ENCODE measurements at places on chromosomes 12 and 14.

- no peak for DNase-seq
These were observed 15.1 kb upstream of the SLC38A2 start for GRCh38 chr12:46387670-46388069.

DNA sequence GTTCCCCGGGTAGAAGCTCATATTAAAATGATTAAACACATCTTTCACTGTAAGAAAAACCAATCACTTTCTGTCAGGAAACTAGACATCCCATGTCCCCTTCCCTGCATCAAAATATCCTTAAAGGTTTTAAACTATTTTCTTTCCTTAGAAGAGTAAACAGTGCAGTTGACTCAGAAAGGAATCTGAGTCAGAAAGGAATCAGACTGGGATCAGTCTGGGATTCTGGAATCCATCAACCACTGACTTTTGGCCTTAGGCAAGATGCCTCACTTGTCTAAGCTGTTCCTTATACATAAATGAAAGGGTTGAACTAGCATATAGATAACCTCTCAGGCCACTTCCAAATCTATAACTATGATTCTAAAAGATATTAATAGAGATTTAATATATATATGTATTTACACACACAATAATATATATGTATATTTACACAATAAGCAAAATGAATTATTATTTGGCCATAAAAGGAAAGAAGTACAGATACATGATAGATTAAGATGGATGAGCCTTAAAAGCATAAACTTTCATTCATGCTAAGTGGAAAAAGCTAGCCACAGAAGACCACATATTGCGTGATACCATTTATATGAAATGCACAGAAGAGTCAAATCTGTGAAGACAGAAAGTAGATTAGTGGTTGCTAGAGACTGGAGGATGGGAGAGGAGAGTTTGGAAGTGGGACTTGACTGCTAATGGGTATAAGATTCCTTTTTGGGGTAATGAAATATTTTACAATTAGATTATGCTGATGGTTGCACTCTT is 114.4 kb downstream of the SLC38A1 start:
- peak; percentile 30 for DNase-seq

DNA sequence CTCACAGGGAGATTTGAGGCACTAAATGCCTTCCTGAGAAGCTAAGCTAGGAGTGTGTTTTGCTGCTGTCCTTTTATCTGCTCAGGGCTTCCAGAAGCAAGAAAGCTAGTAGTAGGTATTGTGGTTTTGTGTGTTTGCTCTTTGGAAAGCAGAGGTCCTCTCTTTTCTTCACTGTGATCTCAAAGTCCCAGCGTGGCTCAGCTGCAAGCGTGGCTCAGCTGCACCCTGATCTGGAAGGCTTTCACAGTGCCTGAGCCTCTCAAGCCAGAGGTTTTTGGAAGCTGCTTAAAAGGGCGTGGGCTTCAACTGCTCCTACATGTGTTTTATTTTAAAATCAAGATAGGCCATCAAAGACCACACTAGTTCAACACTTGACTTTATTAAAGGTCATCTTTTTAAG is 337.4 kb upstream of the RGS6 start:
- no peak for DNase-seq

DNA sequence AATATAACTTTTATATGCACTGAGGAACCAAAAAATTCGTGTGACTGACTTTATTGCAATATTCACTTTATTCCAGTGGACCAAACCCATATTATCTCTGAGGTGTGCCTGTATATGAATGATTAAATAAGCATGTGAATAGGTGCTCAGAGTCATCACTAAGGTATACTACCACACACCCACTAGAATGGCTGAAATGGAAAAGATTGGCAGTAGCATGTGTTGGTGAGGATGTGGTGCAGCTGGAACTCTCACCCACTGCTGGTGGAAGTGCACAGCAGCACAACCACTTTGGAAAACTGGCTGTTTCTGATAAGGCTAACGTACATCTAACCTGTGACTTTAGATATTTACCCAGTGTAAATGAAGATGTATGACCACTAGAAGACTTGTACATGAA is 36.8 kb downstream of the GOLGA5 start:
- DNase-seq, result no peak

GRCh38 chr12:109421355-109422087 is 55.6 kb downstream of the KCTD10 start:
- no peak for DNase-seq

- DNase-seq, result no peak
These were observed 4.4 kb downstream of the GPR84 start for GRCh38 chr12:54359762-54360351.

DNA sequence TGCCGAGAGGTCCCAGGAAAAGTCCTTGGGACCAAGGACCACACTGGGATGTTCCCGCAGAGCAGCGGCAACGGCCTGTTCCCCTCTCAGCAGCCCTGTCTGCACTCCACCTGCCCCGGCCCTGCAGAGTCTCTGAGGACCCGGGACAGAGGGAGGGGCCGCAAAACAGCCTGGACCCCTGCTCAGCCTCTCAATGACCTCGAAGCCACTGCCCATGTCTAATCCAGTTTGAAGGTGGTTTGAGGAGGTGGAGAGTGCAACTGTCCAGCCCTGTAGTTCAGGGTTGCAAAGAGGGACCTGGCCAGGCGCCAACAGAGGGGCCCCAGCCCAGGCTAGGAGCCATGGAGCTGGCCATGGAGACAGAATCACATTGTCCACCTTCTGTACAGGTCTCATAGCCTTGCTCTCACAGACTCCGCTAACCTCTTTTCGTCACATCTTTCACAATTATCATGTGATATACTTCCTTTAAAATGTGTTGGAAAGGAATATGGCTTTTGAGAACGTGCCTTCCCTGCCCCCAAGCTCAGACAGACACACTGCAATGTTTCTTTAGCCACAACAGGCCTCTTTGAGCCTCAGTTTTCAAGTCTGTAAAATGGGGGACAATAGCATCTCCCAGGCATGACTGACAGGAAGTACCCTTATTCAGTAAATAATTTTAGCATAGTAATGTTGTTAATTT is 49.3 kb downstream of the ACTN1 start:
- no peak for DNase-seq

DNA sequence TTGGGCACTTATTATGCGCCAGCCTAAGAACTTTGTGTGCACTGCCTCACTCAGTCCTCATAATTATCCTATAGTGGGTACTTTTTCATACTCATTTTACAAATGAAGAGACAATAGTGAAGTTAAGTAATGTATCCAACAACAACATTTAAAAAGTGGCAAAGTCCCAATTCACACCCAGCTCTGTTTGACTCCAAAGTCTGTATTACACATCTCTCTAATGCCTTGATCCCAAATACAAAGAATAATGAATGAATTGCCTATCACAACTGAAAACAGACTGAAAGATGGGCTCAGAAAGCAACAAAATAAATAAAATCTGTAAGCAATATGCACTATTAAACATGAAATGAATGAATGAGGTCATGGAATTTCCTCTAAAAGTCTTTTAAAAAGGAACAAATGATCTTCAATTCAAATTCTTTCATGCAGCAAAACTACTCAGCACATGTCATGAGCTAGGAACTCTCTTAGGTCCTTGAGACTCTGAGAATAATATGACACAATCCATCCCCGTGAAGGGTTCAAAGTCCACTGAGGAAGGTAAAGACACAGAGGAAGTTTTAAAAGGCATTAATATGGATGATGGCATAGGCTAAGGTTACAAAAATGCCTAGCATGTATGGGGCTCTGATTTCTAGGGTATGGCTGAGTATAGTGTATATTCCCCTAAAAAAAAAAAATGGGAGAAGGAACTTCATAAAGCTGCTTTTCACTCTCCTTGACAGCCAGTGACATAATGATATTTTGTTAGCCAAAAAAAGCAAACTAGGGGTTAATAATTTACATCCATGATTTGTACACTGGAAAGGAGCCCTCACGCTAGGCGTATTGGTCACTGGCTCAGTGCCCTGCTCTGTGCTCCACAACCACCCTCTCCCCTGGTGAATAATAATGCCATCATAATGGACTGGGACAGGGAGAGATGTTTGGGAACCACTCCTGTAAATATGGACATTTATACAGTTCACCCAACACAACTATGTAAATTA is 103.4 kb downstream of the SLC2A13 start:
- no peak for DNase-seq

DNA sequence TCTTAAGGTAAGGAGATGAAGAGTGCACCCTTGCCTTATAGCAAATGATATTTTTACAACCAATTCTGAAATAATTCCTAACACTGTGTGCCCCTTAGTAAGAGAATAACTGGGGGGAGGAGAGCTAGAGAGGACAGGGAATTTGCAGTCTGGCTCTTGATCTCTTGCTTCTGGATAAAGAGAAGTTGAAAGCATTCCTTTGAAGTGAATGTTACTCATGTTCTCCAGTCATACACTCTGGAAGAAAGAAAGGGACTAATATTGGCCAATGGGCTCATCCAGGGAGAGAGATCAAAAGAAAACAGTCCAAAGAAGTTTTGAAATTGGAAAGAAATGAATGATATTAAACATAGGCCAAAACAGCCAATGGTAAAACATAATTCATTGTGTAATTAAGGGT is 25.3 kb downstream of the C12orf75 start:
- peak; percentile 40 for DNase-seq

DNA sequence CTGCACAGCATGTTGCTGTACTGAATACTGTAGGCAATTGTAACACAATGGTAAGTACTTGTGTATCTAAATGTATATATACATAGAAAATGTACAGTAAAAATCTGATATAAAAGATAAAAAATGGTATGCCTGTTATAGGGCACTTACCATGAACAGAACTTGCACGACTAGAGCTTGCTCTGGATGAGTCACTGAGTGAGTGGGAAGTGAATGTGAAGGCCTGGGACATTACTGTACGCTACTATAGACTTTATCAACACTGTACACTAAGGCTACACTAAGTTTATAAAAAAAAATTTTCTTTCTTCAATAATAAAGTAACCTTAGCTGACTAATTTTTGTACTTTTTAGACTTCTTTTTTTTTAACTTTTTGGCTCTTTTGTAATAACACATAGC is 24.2 kb upstream of the NEDD1 start:
- DNase-seq, result no peak

DNA sequence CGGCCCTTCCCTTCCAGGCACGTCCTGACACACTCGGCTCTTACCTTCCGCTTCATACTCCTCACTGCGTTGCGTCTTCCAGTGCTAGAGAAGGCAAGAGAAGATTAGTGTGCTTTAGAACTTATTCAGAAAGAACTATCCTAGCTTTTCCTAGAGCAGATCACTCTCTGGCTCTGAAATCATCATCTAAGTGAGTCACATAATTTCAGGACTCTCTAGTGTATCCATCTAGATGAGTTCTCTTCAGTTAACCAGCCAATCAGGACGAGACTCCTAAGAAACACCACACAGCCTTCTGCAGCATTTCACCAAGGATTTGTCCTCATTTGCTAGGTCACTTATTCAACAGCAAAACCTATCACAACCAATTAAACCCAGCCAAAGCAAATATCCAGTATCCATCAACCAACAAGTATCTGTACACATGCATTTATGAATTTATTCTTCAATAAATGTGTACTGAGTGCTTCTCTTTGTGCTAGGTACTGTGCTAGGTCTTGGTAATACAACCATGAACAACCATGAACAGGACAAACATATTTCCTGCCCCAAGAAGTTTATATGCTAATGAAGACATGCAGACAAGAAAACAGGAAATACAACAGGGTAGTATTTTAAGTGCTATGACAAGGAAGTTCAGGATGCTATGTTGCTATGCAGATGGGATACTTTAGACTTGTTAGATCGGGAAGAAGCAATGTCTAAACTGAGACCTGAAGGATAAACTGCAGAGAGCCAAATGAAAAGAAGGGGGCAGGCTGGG is 52.1 kb downstream of the NIN start:
- no peak for DNase-seq

- DNase-seq, result peak; percentile 31
These were observed 501 bp downstream of the RIMKLB start for GRCh38 chr12:8698132-8698851.

GRCh38 chr12:123754041-123754772 is 7.9 kb upstream of the DNAH10 start:
- DNase-seq, result no peak

DNA sequence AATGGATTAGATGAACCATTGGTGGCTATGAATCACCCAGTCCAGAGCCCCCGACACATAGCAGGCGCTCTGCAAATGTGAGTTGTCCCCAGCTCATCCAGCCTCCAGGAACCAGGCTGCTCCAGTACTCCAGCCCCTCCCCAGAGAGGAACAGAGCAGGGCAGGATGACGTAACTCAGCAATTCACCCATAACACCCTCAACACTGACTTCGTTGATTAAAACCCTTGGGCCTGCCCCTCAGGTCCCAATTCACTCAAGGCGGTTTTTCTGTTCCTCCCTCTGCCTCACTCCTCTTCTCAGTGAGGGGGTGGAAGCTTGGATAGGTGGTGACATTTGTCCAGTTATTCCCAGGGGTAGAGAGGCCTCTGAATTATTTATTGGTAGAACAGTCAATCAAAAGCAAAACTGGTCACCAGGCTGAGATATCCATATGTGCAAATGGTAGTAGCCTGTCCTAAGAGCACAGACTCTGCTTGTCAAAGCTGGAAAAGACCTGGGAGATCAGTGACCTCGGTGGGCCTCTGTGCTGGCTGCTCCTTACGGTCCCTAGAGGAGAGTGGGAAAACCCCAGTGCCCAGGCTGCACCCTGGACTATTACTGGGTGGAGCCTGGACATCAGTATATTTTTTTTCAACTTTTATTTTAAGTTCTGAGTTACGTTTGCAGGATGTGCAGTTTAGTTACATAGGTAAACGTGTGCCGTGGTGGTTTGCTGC is 97.0 kb downstream of the CMKLR1 start:
- DNase-seq, result peak; percentile 13

- DNase-seq, result no peak
These were observed 100.9 kb upstream of the PRB2 start for GRCh38 chr12:11496157-11496851.

DNA sequence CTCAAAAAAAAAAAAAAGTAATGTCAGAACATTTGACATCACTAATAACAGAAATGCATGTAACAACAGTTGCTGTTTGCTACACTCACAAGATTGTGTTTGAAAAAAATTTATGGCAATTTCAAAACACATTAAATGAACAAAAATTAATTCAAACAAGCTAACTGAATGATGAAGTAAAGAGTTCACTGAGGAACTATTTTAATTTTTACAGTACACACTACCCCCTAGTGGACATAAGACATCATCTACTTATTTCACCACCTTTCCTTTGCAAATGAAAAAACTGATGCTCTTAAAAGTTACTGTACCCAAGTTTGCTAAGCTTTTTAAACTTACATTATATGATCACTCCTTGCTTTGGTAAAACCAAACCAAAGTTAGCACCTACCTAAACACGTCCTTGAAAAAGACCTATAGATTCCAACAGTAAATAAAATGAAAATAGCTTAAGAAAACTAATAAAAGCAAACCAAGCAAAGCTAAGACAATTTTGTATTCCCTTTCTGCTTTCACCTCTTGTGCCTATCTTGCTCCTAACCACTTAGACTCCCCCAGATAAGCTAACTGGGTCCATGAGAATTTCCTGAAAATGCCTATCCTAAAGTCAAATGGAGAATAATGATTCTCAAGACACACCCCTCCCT is 22.2 kb downstream of the UBE2N start:
- peak; percentile 47 for DNase-seq

All from HTR-8/SVneo (cell line).